ENCODE measurements at places on chromosomes 5 and 9.

DNA sequence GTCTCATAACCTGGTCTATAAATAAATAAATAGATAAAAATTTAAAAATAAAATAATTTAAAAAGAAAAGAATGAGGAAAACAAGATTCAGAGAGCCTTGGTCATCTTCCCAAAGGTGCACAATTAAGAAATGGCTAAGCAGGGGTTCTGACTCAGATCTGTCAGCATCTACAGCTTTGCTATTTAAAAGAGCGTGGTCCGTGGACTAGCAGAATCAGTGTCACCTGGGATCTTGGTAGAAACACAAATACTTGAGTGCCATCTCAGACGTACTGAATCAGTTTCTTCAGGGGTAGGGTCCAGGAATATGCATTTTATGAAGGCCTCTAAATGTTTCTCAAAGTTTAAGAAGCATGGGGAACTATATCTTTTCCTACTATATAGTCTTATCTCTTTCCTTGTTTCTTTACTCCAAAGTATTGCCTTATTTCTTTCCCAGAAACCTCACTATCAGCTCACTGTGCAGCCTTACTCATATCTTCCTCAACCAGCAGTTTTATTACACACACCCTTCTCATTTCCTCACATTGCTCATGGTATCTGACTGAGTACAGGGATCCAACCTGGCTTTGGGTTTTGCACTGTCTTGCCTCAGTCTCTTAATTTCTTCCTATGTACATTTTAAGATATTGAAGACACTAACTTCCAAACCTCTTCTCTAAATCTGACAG lies 58.6 kb downstream of the TMC1 start:
- DNase-seq = no peak

DNA sequence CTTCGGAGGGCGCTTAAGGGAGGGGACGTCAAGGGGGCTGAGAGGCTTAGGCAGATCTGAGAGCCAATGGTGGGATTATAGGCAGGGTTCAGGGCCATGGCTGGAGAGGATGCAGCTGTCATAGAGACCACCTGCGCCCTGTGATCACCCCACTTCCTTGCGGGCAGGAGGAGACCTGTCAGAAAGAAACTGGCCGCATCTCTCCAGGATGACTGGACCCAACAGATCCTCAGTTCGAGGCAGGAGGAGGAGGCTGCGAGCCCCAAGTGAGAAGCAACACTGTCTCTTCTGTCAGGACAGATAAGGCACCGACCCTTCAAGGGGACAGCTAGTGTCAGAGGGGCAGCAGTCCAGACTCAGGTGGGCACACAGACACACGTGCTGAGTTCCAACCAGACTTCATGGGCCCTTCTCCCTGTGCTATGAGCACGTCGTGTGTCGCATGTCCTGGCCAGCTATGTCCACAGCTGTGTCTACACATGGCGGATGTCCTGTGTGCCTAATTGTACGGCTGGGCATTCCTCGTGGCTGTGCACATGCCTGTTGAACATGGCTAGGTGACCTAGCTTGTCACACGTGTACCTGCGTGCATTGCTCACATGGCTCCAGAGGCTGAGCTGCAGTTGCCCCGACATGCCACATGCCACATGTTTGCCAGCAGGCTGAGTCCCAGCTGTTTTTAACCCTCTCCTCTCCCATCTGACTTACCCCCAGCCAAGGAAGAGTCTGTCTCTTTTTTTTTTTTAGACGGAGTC lies 583 bp upstream of the AQP3 start:
- no peak for DNase-seq

DNA sequence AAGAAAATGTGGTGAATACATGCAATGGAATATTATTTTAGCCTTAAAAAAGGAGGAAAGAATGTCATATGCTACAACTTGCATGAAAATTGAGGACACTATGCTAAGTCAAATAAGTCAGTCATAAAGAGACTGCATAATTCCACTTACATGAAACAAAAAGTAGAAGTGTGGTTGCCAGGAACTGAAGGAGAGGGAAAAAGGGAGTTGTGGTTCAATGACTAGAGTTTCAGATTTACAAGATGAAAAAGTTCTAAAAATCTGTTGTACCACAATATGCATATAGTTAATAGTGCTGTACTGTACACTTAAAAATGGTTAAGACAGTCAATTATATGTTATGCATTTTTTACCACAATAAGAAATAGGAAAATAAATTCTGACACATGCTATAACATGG lies 95.4 kb downstream of the SLC44A1 start:
- DNase-seq = no peak

- DNase-seq = no peak
Observed at GRCh38 chr5:151469386-151469785, 22.0 kb downstream of the SLC36A1 start.

DNA sequence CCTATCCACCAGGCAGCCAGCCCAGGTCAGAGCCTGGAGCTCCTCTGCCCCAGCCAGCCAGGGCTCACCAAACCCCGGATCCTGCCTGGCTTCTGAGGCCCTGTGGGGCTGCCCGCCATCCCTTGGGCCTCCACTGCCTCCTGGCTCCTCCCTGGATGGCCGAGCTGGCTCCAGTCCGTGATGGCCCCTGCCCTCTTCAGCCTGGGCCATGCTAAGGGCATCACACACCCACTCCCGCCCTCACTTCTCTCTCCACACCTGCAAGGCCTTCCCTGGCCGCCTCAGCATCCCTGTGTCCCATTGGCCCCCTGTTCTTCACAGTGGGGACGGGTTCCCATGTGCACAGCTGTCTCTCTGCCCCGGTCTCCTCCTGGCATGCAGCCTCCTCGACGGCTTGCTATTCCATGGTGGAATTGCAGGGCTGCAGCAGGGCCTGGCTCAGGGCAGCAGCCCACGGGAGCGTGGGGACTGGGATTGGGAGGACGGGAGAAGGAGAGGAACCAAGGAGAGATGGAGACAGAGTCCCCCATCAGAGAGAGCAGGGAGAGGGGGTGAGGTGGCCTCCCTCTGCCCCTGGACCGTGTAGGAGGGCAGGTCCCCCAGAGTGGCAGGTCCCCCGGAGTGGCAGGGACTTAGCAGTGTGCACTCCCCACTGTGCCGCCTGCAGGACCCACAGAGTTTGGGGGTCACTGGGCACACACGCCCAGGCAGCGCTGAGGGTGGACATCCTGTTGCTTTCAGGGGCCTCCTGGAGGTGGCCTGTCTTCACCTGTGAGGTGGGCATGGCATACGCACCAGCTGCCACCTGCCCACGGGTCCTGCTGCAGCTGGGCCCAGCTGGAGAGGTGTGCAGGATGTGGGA lies 16.7 kb upstream of the RNU6ATAC start:
- no peak for DNase-seq

- no peak for DNase-seq
Observed at GRCh38 chr5:162514116-162514515, 446.5 kb downstream of the GABRG2 start.

GRCh38 chr9:4425319-4426045 lies 64.8 kb upstream of the SLC1A1 start:
- no peak for DNase-seq

- DNase-seq = no peak
Observed at GRCh38 chr9:35842795-35843194, 13.8 kb downstream of the TMEM8B start.

DNA sequence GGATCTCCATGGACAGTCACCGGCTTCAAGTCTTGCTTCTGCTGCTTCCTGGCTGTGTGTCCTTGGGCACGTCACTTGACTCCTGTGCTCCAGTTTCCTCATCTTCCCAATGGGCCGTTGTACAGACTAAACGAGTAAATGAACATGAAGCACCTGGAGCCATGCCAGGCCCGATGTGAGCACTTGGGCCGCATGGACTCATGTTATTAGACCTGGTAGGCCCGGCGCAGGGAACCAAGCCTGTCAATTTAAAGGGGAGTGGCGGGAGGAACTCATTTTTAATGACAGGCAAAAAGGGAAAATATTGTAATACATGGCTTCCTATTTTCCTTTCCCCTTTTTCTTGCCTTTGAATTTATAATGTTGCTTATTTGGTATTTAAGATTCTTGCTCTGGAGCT lies 47.5 kb downstream of the TENT4A start:
- DNase-seq = no peak

- no peak for DNase-seq
Observed at GRCh38 chr5:95920822-95921221, 40.8 kb downstream of the ELL2 start.

- no peak for DNase-seq
Observed at GRCh38 chr5:135386886-135387628, 12.0 kb downstream of the MACROH2A1 start.

GRCh38 chr9:126861707-126862103 lies 1.3 kb downstream of the ZBTB34 start:
- no peak for DNase-seq

DNA sequence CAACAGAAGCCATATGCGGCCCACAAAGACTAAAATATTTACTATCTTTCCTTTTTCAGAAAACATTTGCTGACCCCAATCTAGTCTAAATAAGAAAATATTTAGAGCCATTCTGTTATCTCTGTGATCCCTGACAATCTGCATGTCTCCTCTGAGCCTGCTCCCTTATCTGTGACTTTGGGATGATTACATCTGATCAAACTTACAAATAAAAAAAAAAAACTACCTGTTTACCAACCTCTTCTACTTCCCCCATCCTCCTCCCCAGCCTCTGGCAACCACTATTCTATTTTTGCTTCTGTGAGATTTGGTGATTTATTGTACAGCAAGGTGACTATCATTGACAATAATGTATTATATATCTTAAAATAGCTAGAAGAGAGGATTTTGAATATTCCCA lies 176.3 kb upstream of the CD180 start:
- no peak for DNase-seq

DNA sequence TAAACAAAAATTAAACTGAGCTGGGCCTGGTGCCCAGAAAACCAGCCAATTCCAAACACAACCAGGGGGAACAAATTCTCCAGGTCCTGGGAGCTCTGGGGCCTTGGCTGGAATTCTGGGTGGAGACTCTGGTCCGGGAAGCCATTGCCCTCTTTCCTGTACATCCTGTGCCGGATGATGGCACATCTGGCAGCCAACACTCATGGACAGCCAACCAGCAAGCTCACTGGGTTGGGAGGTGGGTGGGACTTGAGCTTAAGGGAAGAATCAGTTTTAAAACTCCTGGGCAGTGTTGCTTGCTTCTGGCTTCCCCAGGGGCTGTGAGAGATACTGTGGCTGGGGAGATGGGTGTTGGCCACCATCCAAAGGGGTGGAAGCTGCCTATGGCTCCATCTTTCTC lies 56.1 kb downstream of the PCDH1 start:
- DNase-seq = no peak

- DNase-seq = no peak
Observed at GRCh38 chr5:10635867-10636350, 72.0 kb downstream of the ANKRD33B start.

- no peak for DNase-seq
Observed at GRCh38 chr5:133390416-133391353, 221.7 kb downstream of the FSTL4 start.

- no peak for DNase-seq
Observed at GRCh38 chr9:24516463-24516862, 29.2 kb downstream of the IZUMO3 start.

GRCh38 chr9:14440062-14440461 lies 126.1 kb upstream of the NFIB start:
- no peak for DNase-seq

DNA sequence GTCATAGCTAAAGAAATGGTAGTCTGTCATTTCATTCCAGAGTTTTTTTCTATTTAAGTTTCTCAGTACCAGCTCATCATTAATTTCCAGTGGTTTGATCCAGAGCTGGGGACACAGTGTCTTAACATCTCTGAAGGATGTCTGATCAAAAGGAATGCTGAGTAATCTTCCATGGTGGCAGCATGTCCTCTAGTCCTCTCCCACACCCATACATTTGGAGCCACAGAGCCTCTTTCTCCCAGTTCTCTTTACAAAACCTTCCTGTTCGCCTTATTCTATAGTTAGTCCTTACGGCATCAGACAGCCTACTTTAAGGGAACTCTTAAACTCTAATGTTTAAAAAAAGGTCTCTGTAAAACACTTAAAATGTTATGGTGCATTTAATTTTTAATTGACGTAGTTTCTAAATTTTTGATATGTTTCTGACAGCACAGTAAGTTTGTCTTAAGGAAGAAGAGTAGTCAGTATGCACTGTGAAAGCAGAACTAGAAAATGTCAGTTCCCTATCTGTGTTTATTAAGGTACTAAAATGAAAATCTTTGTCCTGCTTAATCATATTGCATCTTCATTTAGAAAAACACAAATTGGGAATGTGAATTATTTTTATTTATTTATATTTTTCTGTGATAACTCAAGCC lies 96.8 kb downstream of the INIP start:
- no peak for DNase-seq

- DNase-seq = no peak
Observed at GRCh38 chr5:179768326-179769085, 25.3 kb upstream of the LTC4S start.

DNA sequence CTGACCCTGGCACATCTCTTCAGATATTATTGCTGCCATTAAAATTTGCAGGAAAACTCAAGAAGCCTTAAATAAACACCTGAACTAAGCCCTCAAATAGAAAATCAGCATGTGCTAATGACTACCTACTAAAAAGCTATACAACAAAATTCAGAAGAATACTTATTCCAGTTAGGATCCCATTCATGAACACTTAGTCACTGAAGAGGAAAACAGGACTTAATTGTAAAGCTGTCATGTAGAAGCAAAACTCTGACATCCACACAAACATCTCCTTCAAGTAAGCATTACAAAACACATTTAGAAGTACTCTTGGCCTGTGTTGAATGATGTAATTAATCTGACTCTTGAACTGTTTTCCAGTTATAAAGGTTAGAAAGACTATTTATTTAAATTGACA lies 19.9 kb downstream of the ELL2 start:
- no peak for DNase-seq

- DNase-seq = no peak
Observed at GRCh38 chr5:137629646-137630045, 106.2 kb downstream of the KLHL3 start.

DNA sequence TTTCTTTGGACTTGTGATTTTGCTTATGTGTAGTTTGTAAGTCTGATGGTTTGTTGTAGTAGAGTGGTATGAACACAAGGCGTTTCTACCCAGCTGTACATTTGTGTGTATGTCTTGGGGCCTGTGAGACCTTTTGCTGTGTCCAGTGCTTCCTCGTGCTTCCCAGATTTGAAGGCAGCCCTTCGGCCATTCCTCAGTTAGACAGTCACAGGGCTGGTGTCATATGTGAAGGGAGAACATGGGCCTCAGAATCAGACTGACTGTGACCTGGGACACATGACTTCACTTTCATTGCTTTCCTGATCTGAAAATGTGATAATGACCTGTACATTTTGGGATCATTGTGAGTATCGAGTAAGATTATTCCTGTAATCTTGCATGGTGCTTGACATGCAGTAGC lies 140.0 kb downstream of the TRIO start:
- no peak for DNase-seq

GRCh38 chr9:116701940-116702642 lies 15.0 kb downstream of the TRIM32 start:
- no peak for DNase-seq

Measured in activated CD4-positive, alpha-beta T cell treated with anti-CD3 and anti-CD28 coated beads, Interleukin-2, amount 50 U/mL, for 24 hours (primary cell).